Stimulated activated CD4-positive, alpha-beta T cell treated with anti-CD3 and anti-CD28 coated beads, Interleukin-12 subunit alpha, Interleukin-12 subunit beta, amount 100 ng/mL, for 24 hours (primary cell): ENCODE measurements at places on chromosomes 5 and 9.

DNA sequence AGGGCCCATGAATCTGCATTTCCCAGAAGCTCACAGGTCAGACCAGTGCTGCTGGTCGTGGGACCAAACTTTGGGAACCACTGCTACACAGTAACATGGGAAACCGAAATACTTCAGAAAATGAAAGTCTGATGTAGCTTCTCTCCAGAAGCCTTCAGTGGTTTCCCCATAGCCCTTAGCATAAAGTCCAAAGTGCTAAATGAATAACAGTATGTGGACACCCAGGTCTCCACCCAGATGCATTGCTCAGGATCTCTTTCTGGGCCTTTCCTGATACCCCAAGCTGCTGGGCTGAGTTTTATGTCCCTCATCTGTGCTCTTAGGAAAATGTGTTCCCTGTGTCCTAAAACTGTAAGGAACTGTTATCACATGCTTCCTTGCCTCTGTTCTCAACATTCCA is 100.4 kb downstream of the NFIB start:
- no peak for DNase-seq

GRCh38 chr5:83955916-83956315 is 235.3 kb upstream of the HAPLN1 start:
- DNase-seq, result no peak

- DNase-seq, result no peak
These were observed 114.5 kb downstream of the RXRA start for GRCh38 chr9:134440636-134441226.

DNA sequence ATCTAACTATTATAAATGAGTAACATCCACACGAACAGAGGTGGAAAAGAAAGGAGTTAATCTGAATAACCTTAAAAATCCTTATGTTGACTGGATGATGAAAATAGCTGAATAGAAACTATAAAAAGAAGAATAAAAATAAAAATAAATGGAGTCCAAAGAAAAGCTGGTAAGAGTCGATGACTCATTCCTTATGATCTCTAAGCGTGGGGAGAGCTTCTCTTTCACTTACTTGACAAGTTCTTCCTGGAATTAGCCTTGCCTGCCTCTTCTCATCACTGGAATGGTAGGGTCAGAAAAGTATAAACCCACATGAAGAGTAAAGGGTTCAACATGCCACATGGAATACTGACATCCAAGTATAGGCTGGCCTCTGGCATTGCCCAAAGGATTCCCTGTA is 477.0 kb upstream of the RGMB start:
- DNase-seq, result no peak

GRCh38 chr5:131021646-131022045 is 143.4 kb downstream of the HINT1 start:
- no peak for DNase-seq

DNA sequence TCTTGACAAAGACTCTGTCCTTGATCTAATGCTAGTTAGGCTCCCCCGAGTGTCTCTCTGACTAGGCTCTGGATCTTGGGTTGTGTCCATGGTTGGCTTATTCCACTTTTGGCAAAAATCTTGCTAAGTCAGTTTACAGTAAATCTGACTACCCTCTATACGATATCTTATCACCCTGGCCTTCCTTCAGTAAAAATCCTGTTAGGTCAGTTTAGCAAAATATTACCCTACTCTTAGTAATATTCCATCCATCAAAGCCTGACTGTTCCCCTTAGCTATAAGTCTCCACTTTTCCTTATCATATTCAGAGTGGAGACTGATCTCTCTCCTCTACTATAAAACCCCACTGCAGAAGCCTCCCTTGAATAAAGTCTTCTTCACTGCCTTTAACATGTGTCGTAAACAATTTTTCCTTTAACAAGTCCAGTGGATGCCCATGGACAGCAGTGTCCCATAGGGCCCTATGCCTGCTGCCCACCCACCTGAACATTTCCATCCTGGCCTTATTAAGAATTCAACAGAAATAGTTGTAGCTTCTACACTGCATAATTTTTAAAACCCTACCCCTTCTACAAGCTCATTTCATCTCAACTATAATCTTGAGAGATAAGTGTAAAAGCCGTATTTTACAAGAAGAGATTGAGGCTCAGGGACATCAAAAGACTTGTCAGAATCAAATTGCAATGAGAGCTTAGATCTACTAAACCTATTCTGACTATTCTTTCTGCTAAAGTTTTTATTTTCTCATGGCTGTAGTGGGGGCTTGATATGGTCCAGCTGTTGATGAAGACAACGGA is 22.3 kb downstream of the MINAR2 start:
- no peak for DNase-seq

DNA sequence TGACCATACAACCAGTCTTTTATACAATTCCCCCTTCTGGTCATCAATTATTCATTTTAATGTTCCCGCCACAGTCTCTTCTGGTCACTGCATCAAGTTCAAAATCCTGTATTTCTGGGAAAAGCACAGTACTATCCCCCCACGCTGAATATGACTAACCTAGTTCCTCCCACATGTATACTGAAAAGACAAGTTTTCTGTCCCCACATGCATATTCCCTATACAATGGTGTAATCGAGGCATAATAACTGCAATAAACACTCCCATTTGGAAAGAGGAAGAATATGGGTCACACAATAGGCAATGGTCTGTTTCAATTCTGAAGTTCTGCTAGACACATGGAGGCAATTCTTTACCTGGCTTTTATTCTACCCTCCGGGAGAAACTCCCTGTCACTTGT is 344.9 kb downstream of the EFNA5 start:
- no peak for DNase-seq

DNA sequence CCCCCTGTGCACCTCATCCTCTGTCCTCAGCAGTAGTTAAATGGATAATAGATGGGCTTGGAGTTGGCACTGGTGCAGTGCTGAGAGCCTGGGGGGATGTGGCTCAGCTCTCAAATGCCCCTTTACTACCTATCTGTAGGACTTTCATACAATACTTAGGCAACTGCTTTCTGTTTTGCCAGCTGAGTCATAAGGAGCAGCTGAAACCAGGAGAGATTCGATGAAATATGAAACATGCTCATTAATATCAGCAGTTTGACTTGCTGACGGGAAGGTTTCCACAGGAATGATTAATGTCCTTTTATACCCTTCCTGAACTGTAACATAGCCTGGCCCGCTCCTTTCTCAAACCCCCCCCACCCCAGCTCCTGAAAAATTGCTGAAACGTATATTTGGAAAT is 142.6 kb downstream of the SAXO1 start:
- DNase-seq, result no peak

GRCh38 chr5:151233616-151234085 is 9.8 kb upstream of the CCDC69 start:
- DNase-seq, result no peak

DNA sequence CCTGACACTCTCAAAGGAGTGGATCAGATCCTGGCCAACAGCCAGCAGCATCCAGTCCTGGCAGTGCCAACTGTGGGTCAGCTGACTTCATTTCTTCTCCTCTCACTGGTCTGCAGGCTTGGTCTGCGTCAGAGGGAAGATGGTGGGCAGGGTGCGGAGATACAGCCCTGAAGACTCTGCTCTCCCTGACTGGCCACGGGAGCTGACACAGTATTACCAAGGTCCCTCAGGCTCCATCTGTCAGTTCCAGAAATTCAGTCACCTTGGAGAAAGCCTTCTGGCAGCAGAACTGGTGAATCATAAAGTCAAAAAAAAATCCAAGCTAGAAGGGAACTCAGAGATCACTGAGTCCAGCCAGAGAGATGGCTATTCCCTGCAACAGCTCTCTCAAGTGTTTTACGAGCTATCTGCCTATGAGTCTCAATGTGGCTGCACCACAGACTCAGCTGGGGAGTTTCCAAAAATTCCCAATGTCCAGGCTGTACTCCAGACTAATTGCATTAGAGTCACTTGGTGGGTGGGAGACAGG is 27.9 kb downstream of the C1QTNF2 start:
- DNase-seq, result no peak

DNA sequence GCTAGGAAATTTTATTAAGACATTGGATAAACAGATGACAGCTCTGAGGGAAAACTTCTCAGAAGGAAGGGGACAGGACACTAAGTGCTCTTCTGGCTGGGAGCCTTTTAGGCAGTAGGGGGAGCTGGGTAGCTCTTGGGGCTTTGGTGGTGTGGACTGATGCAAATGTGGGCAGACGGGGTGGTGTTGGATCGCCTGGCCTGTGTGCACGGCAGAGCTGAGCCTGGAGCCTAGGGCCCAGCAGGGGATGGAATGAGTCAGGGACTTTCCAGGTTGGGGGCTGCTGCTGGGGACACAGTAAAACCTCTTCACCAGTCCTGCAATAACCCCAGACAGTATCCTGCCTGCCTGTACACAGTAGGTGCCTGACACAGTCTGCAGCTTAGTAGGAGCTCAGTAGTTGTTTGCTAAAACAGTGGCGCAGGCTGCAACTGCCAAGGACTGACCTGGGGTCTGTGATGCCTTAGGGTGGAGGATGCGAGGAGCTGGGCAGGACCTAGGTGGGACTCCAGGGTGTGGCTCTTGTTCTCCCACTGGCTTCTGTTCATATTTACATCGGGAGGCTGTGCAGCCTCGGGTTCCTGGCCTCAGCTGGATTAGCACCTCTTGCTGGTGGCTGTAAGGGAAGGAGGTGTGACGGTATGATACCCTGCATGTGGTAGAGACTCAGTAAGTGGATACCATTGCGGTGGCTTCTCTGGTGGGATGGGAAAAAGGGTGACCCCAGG is 83.8 kb downstream of the DAB2IP start:
- no peak for DNase-seq

DNA sequence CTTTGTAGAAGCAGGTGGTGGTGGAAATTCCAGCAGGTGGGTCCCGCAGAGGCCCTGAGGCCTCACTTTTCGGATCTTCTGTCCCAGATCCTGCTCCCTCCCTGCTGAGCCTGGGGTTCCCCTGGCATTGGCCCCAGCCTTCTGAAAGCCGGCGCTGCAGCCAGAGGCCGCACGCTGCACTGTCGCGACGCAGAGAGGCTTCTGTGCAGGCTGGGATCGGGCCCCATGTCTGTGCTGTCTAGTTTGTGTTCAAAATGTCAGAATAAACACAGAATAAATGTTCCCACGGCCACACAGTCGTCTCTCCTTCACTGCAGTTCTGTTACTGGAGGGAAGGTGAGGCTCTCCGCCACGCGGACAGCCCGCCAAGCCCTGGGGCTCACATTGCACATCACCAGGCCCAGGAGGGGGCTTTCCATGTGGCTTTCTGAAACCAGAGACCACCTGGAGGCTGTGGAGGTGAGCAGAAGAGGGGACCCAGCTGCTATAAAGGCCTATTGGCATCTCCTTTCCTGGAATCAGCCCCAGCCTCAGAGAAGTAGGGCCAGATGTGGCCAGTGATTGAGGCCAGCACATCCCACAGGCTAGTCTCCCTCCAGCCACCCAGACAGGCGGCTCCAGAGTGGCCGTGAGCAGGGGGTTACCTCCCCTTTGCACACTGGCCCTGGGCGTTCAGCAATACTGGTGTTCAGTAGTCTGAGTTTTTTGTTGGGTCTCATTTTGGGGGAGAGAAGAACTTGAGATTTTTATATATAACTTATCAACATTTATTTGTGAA is 46.5 kb downstream of the USP20 start:
- no peak for DNase-seq

- no peak for DNase-seq
These were observed 5.9 kb upstream of the FOXD1 start for GRCh38 chr5:73454379-73455036.

- no peak for DNase-seq
These were observed 29.3 kb downstream of the CDHR2 start for GRCh38 chr5:176578391-176578808.

GRCh38 chr9:112853882-112854585 is 36.6 kb downstream of the SLC46A2 start:
- no peak for DNase-seq

DNA sequence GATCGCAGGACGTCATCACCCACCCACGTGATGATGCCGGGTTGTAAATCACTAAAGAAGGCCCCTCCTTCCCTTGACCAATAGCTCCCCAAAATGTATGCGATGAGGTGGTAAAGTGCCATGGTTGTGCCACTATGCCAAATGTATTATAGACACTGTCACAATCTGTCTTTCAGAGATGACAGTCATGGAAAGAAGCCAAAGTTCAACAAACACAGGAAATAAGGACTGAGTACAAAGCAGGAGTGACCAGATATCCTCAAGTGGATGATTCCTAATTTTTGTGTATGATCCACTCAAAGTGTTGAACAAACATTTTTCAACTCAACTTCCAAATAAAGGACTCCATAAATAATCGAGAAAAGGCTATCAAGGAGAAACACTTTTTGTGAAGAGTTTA is 12.5 kb downstream of the GLIS3 start:
- DNase-seq, result no peak

DNA sequence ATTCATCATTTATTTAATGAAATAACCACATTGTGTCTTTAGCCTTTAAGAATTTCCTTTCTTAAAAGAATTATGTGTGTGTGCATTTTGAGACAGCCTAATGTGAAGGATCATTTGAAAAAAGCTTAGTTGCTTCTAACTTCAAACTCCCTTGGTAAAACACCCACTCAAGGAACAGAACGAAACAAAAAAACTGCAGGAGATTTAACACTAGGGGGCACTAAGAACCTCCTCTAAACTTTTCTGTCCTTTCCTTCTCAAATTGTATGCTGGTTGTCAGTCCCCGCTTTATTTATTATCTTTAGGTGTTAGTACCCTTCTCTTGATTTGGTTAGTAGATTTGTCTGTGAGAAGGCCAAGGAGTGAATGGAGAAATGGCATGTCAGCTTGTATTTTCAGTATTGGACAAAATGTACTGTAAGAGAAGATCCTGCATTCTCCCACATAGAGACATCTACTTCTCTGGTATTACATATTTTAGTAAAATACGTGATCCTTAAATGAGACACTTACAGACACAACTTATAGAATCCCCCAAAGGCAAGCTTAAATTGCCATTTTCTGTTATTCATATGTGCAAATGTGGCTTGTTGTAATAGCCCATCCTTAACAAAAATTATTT is 229.7 kb downstream of the MRPS30 start:
- DNase-seq, result no peak

DNA sequence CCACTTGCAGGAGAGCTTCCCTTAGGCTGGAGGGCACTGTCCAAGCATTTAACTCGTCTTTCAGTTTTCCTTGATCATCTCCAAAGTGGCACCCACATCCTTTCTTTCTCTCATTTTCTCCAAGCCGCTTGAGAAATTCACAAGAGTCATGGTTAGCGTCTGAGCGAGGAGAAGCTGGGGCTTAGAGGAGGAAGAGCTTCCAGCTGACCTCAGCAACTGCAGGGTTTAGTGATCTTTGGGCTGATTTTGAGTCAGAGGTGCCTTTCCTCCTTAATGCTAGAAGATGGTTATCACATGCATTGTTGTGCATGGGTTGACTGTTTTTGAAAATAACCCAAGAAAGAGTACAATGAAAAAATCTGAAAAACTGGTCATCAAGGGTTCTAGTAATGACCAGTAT is 134.7 kb downstream of the GADD45G start:
- DNase-seq, result no peak

- DNase-seq, result no peak
These were observed 72.5 kb downstream of the AP3B1 start for GRCh38 chr5:78221964-78222451.

- DNase-seq, result no peak
These were observed 139.8 kb upstream of the BASP1 start for GRCh38 chr5:17077440-17078233.

GRCh38 chr5:140497897-140498296 is 49.6 kb upstream of the EIF4EBP3 start:
- no peak for DNase-seq

GRCh38 chr5:173325091-173325698 is 3.0 kb downstream of the STC2 start:
- DNase-seq, result no peak

- no peak for DNase-seq
These were observed 55.2 kb downstream of the ADAMTS16 start for GRCh38 chr5:5195128-5195918.

GRCh38 chr5:6674421-6674820 is 38.8 kb upstream of the TENT4A start:
- DNase-seq, result no peak
